Sciatic nerve (tissue), 2 donors: ENCODE measurements at places on chromosomes 1 and 21. TPM values are rescaled to one million over a fixed set of nuclear protein-coding genes. Genes with fewer than 3 reads are reported as not detected.

Gene F5
- total RNA-seq = 1.8 TPM

DNA sequence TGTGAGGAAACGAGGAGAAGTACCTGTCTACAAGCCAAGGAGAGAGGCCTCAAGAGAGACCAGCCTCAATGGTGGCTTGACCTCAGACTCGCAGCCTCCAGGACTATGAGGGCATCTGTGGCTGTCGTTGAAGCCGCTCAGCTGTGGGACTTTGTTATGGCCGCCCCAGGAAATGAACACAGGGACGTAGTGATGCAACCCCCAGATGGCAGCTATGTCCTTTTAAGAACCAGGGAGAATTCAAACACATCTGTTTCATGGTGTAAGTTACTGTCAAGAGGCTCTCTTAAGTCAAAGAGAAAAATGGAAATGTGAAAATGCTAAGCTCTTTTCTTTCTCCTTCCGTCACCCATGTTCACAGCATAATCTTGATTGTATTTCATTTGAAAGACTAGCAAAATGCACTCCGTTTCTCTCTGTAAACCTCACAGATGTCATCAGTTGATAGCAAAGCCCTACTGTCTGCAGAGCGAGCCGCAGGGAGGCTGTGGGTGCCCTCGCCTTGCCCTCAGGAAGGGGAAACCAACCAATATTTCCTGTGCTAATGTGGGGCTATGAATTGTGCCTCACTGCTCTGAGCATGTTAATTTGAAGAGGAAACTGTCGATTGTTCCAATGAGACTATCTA, 21.3 kb downstream of the UBASH3A start:
- DNase-seq = no peak

GRCh38 chr1:51070011-51070410, 32.0 kb upstream of the C1orf185 start:
- DNase-seq = no peak

Gene SV2A
- 1.7 TPM for total RNA-seq

GRCh38 chr1:32159189-32159588, 20.3 kb upstream of the TXLNA start:
- DNase-seq = no peak

GRCh38 chr1:198520524-198521254, 19.8 kb downstream of the ATP6V1G3 start:
- DNase-seq = no peak

Gene RNF187
- 96.3 TPM for total RNA-seq

DNA sequence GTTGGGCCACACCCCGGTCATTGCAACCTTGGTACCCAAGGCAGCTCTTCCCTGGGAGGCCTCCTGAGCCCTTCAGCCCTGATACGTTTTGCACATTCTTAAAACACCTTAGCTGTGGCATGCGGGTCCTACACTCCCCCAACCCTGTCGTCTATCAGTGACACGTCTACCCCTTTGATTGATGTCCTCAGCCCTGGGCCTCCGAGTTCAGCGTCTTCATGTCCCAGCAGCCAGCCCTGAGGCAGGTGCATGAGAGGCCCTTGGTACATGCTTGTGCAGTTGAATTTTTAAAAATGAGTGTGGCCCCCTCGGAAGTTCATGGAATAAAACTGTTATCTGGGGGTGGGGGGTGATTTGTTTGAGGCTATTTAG, 38.9 kb upstream of the ADARB1 start:
- DNase-seq = peak; percentile 45

Gene HES2
- total RNA-seq = not detected

Gene SYPL2
- total RNA-seq = 4.2 TPM

Gene CDK18
- 9.4 TPM for total RNA-seq

DNA sequence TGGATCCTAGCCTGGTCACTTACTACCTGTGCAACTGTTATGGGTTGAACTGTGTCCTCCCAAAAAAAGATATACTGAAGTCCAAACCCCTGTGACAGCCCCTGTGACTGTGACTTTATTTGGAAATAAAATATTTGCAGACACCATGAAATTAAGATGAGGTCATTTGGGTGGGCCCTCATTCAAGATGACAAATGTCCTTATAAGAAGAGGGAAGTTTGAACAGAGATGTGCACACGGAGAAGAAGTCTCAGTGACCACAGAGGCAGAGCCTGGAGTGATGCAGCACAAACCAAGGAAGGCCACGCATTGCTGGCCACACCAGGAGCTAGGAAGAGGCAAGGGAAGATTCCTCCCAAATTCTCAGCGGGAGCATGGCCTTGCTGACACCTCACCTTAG, 249.7 kb upstream of the RUNX1 start:
- no peak for DNase-seq

Gene PIGR
- 0.49 TPM for total RNA-seq

Gene ZNF683
- 0.31 TPM for total RNA-seq

- DNase-seq = no peak
These were observed 42.5 kb downstream of the COQ8A start for GRCh38 chr1:226982451-226983177.

Gene AZIN2
- 12.4 TPM for total RNA-seq

Gene YBEY
- 12.7 TPM for total RNA-seq

DNA sequence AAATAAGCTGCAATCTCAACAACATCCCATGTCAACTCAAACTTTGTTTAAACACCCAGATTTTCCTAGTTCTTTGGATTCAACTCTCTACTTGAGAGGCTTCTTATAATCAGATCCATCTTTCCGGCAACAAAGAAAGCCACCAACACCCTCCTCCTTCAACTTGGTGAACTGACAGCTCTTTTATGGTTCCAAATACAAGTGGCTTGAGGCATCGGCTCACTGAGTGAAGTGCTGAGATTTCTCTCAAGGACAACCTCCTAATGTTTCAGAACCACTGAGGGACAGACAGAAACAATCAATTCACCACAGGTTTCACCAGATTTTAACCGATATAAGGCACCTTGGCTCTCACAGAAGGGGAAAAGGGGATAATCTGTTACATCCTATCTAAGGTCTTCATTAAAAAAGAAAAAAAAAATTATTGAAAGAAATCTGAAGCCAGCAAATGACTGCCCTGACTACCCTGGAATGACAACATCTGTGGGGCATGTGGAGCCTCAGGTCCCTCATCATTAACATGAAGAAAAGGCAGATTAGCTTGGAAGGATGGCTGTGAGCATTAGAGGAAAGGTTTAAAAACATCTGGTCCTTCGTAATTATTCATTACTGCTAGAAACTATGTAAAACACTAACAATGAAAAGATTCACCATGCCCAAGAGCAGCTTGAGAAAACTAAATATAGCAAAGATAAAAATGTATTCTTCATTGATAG, 50.9 kb downstream of the PTPN14 start:
- no peak for DNase-seq

GRCh38 chr1:200247518-200247917, 162.3 kb downstream of the ZNF281 start:
- no peak for DNase-seq

- DNase-seq = no peak
These were observed 201.2 kb upstream of the L1TD1 start for GRCh38 chr1:61993331-61993961.

DNA sequence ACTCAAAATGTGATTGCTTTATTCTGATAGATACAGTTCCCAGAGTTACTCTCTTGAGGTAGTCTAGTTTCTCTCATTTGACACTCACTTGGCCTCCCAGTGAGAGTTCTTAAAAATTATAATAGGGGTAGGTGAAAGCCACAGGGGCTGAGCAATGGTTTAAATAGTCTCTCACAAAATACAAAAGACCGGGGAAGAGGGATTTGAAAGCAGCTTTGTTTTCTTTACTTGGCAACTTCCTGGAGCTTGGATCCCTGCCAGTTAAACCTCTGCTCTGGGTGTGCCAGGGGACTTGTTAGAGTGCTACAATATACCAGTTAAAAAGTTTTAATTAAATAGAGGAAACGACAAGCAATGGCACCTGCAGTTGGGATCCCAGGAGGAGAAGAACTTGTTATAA, 31.7 kb downstream of the OR13G1 start:
- DNase-seq = no peak

DNA sequence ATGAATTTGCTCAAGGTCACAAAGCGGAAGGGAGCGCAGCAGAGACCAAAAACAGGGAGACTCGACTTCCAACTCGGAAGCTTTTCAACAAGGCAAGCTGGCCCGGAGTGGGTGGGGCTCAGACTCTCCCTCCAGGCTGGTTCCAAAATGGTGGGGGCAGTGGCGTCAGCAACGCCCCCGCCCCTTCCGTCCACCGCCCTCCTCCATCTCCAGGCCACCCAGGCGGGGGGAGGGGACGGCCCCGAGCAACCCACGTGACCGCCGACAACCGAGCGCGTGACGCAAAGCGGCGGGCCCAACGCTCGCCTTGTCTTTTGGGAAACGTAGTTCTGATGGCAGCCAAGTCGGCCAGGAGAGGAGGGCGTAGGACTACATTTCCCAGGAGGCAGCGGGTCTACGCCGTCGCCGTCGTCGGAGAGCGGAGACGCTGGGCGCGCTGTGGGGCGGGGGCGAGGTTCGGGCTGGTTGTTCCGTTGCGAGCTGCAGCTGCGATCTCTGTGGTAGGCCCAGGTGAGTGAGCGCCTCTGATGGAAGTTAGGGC, at the start of gene THRAP3:
Gene THRAP3, plus strand, starts transcription at position 448 of the 541 bp plus-strand sequence. CDS start 58,121 bp downstream, outside the sequence.
- DNase-seq = peak; percentile 100

Gene FMO4
- total RNA-seq = 4.9 TPM

DNA sequence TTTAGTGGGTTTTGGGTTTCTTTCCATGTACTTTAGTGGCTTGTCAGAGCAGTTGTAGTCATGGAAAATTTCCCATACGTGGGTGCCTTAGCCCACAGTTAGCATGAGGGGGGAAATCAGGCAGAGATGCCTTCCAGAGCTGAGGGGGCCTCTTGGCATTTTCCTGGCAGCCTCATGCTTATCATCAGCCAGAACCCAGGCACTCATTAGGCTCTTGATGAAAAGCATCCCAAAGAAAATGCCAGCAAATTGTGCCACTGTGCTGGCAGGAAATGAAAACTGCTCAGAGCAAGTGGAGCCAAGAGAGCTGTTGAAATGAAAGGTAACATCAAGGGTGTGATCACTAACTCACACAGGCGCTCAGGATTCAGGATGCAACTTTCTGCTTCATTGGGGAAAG, 128.0 kb downstream of the TNNI3K start:
- DNase-seq = no peak

Gene A3GALT2
- total RNA-seq = not detected

- no peak for DNase-seq
These were observed 132.0 kb upstream of the ZC3H11B start for GRCh38 chr1:219744652-219745469.

Gene ZMYND12
- 1.6 TPM for total RNA-seq

Gene BRDT
- total RNA-seq = not detected

- no peak for DNase-seq
These were observed 1.7 kb downstream of the PTP4A2 start for GRCh38 chr1:31936278-31936980.

DNA sequence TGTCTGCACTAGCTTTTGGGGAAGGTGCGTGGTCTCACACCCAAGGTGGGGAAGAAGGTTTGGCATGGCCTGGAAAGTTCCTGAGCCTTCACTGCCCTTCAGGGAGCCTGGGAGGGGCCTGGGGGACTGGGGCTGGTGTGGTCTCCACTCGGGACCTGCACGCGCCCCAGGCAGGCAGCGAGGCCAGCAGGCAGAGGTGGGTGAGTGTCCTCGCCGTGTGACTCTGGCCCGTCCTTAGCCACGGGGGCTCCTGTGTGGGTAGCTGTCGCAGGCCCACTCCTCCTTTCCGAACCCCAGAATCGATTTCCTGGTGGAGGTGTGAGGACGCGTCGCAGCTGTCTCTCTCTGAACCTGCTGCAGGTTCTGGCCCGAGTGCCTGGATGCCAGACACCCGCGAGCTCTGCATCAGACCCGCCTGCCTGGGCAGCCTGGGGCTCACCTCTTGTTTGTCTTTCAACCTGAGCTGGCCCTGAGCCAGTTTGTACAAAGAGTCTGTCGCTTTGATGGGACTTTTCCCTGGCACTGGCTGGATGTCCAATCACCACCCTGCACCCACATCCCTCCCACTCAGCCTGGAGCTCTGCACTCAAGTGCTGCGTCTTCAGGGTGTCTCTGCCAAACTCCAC, 36.0 kb upstream of the SLC19A1 start:
- peak; percentile 54 for DNase-seq
